Stimulated activated CD4-positive, alpha-beta T cell treated with anti-CD3 and anti-CD28 coated beads, Interleukin-1b, Interleukin-23, amount 100 ng/mL, for 1 hour (primary cell): ENCODE measurements at places on chromosomes 5 and 9.

- no peak for DNase-seq
These were observed 5.8 kb downstream of the FOCAD start for GRCh38 chr9:20689833-20690232.

DNA sequence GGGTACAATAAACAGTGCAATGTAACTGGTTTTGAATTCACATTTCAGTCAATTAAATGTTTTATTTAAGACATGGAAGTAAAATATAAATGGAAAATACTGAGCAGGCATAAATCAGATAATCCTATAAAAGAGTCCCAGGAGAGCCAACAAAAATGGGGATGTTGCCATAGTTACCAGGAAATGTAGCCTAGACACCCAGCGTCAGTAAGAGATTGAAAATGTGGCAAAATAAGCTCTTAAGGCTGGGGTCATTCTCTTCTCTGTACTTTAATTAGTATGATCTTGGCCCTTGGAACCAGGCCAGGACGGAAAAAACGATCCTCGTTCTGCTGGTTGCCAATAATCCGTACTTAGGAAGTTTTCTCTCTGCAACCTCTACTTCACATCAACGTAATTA is 18.9 kb upstream of the RASEF start:
- no peak for DNase-seq

GRCh38 chr5:89847743-89848142 is 561.8 kb downstream of the CETN3 start:
- DNase-seq, result no peak

GRCh38 chr5:68257210-68257609 is 41.7 kb downstream of the PIK3R1 start:
- no peak for DNase-seq

DNA sequence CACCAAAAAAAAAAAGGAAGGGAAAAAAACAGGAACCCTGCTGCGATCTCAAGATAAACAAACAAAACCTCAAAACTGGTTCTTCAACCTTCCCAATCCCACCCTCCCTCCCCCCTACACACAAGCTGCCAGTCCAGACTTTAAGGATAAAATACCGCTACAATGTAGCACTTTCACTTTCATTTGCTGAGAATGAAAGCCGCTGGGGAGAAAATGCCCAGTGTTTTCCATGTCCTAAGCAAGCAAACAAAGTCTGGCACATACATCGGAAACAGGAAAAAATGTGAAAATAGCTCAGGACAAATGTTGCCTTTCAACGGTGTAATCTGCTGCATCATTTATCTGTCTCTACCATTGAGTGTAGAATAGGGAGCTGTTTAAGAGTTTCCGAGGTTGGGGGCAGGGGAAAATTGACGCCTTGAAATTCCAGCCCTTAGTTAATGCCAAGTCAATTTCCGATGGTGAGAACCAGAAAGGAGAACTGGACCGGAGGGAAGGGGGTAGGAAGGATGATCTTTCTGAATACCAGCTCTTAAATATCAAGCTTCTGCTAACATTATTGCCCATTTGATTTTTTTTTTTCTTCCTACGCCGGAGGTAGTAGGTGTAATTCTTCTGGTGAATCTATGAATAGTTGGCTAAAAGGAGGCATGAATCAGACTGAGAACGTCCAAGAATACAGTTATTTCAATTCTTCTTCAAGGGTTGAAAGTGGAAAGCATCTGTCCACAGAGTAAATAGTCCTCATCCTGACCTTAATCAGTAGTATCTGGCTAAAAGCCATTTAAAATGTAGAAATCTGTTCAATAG is 1.2 kb upstream of the ADAMTS6 start:
- DNase-seq, result no peak

GRCh38 chr5:151154931-151155774 is 2.4 kb downstream of the ANXA6 start:
- no peak for DNase-seq

DNA sequence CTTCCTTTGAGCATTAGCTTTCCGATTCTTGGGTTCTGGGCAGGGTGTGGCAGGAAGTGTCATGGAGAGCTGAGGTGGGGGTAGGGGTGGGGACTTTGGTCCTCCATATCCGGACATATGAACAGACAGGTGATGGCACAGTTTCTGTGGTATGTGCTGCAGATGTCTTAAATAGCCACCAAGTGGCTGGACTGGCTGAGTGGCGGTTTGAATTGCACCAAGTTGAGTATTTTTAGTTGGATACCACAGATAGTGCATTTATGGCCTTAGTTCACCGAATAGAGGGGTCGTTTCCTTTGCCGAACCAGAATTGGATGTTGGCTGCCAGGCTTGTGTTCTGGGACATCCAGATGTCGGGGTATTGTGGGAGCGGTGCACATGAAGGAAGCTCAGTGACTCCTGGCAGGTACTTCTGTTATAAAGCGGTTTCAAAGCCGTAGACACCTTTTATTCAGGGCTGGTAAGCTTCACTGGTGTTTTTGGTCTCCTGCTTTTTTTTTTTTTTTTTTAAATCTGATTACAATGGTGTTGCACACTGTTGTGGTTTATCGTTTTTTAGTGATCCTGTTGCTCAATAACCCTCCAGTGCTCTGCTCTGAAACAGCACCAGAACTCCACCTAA is 15.1 kb upstream of the TNFAIP8 start:
- DNase-seq, result no peak

GRCh38 chr5:143212261-143212660 is 191.2 kb downstream of the NR3C1 start:
- no peak for DNase-seq

DNA sequence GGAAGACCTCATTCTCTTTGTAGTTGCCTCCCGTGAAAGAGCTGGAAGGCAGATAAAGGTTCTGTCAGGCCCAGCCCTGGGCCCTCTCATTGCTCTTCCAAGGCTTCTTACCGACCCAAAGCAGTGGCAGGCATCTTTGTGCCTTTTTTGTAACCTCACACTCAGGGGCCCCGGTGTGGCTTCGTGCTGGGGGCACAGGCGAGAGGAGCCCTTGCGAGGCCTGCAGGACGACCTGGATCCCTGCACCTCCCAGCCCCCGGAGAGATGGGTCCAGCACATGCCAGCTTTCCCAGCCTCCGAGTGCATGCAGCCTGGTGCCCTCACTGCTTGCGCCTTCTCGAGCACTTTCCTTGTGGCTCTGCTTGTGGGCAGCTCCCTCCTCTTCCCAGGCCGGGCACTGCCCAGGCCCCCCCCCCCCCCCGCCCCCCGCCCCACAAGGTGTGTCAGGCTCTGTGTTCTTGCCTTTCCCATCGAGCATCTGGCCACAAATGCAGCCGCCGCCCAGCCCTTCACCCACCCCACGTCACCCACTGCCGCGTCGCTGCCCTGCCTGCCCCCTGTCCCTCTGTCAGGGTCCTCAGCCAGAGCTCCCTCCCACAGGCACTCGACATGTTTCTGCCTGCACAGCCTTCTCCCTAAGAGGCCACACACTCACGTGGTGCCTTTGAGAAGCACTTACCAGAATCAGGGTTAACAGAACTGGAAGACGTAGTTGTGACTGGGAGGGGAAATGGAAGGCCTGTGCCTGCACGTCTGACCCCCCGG is 63.7 kb upstream of the CACNA1B start:
- no peak for DNase-seq

DNA sequence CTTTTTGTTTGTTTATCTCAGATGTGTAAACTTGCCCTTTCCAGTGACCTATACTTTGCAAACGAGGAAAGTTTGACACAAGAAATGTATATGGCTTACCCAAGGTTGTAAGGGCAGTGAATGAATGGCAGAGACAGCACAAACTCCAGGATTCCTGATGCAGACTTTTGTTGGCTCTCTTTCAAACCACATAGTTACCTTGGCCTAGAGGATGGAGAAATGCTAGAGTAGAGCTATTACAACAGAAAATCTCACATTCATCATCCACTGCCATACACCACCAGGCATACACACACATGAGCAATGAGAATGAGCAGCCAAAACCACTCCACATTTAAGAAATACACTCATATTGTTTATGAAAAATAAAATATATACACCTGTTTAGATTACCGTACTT is 387.0 kb downstream of the TLR4 start:
- no peak for DNase-seq

GRCh38 chr5:99379187-99379586 is 450.4 kb upstream of the CHD1 start:
- no peak for DNase-seq

DNA sequence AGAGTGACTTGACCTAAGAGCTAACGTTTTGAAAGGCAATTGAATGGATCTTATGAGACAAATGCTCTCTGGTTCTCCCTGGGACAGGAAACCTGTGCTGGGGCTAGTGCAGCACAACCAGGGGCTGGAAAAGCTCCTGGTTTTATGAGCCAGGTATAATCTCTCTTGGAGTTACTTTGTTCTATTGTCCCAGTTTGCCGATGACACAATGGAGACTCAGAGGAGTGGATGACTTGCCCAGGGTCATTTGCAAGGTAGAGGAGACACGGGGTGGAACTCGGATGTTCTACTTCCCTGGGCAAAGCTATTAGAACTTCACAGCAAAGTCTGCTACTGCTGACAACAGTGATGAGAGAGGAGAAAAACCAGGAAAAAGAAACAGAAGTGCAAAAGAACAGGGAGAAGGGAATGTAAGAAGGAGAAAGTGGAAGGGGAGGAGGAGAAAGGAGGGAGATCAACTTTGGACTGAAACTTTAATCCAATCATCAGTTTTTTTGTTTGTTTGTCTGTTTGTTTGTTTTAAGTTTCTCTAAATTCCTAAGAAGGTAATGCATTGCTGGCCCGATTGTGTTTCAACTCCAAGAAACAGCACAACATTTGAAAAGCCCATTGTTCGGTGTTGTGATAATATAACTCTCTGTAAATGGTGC is 7.4 kb upstream of the GSN start:
- DNase-seq, result no peak

DNA sequence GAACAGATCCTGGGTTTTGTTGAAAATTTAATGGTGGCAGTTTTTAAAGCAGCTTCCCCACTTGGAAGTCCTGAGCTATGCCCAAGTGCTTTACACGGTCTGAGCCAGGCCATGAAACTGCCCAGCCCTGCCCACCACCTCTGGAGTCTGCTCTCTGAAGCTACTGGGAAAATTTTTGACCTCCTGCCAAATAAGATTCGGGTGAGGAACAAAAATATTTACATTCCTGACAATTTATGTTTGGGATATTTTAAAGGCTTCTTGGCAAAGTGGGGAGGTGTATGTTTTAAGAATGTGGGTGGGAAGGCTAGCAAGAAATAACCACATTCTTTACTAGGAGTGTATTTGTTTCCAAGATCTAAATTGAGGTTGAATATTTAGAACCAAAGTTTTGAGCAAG is 50.0 kb downstream of the HACD4 start:
- DNase-seq, result no peak

- no peak for DNase-seq
These were observed 58.1 kb downstream of the GOLPH3 start for GRCh38 chr5:32115985-32116384.

DNA sequence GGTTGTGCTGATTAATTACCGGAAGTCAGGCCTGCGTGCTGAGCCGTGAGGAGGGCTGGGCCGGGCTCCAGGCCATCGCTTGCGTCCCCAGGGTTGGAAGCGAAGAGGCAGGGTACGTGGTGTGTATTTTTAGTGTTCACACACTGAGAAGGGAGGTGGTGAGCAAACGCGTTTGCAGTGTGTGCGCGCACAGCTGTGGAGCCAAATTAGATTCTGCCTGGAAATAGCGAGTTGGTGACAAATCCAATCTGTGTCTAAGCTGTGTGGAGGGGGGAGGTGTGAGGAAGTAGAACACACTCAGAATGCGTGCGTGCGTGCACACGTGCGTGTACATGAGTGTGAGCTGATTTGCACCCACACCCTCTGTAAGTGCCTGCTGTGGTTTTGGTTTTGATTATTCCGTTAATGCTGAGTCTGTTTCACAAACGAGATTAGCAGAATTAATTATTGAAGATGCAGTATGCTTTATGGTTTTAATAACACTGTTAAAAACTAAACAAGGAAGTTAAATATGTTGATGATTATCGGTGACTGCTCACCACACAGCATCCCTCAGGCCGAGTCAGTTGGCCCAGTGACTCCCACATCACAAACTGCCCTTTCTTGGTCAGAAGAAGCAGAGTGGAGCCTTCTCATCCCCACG is 111.8 kb upstream of the FCN2 start:
- no peak for DNase-seq

- DNase-seq, result no peak
These were observed 151.0 kb downstream of the CACNA1B start for GRCh38 chr9:138028596-138028995.

GRCh38 chr5:90191352-90192045 is 218.1 kb downstream of the CETN3 start:
- no peak for DNase-seq

GRCh38 chr5:140566665-140567064 is 2.0 kb downstream of the SLC35A4 start:
- DNase-seq, result no peak

DNA sequence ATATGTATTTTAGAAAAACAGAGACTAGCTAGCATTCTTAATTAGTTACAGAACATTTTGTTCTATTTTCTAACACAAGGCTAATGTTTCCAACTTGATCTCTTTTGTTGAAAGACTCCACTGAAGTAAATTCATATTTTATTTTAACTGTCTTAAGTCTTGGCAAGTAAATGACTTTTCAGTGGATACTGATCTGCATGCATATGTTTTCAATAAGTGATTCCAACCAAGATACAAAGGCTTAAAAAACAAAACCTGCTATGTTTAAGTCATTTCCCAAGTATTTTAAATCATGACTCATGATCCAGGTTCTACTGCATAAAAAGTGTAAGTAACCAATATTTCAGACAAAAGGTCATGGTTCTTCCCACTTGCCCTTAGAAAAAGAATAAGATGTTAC is 5.7 kb downstream of the CDO1 start:
- DNase-seq, result no peak

DNA sequence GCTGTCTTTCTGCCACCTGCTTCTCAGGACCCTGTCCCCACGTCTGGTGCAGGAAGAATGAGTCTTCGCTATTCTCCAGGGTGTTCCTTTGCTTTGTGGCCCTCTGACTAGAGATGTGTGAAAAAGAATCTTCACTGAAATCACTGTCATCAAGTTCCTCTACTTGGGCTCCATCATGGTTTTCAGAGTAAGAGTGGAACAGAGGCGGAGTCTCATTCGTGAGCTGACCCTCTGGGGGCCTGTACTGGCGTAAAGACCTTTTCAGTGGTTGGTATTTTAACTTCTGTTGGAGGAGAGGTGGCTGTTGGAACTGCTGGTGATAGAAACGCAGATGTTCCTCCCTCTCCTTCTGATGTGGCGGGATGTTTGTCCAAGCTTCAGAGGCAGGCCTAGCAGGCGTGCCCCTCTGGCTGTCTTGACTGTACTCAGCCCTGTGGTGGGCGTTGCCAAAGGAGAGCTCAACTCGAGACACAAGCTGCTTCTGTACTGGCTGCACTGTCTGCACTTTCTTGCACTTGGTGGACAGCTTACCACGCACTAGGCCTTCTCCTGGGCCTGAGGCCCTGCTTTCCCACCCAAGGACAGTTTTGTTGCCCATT is 72.0 kb downstream of the KIF24 start:
- DNase-seq, result no peak

- DNase-seq, result no peak
These were observed 26.2 kb upstream of the HMCN2 start for GRCh38 chr9:130239363-130239695.

GRCh38 chr9:87682085-87682484 is 43.8 kb upstream of the CTSL start:
- DNase-seq, result no peak

GRCh38 chr9:97307091-97307490 is 368 bp upstream of the CCDC180 start:
- no peak for DNase-seq

GRCh38 chr9:134570711-134571325 is 70.8 kb upstream of the COL5A1 start:
- no peak for DNase-seq

GRCh38 chr5:143207563-143208364 is 195.7 kb downstream of the NR3C1 start:
- no peak for DNase-seq
